ENCODE measurements at places on chromosomes 7 and 10.

GRCh38 chr10:91624633-91625032, 8.2 kb downstream of the PPP1R3C start:
- DNase-seq, result no peak

DNA sequence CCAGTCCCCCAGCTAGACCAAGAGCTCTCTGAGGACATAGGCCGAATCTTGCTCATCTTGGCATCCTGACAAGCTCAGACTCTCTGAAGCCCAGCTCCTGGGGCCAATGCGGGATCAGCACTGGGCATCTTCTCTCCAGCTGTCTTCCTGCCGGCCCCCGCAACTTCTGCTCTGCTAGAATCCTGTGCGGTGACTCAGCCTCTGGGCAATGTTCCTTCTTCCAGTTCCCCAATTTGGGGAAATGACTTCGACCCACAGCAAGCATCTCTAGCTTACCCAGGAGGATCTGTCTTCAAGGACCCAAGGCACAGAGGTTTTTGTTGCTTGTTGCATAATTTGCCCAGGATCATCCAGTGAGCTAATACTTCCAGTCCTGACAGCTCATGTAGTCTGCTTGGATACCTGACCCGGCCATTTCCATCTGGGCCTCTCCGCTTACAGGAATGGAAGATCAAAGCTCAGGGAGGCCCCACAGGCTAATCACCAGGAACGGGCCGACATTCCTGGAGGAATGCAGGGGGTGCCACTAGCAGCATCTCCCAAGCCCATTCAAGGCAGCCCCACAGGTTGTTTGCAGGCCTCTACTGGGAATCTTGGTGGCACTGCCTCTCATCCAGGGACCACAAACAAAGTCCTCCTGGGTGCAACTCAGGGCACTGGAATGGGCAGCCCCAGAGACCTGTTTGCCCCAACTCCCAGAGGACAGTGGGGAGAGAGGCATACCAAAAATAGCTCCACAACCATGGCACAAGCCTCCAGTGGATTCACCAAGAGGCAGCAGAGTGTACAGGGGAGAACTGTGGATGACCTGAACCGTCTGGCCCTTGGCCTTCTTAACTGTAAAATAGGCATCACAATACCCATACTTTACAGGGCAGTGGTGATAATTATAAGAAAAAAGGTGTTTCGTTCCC, 151.9 kb downstream of the NEURL1 start:
- DNase-seq, result peak; percentile 93

DNA sequence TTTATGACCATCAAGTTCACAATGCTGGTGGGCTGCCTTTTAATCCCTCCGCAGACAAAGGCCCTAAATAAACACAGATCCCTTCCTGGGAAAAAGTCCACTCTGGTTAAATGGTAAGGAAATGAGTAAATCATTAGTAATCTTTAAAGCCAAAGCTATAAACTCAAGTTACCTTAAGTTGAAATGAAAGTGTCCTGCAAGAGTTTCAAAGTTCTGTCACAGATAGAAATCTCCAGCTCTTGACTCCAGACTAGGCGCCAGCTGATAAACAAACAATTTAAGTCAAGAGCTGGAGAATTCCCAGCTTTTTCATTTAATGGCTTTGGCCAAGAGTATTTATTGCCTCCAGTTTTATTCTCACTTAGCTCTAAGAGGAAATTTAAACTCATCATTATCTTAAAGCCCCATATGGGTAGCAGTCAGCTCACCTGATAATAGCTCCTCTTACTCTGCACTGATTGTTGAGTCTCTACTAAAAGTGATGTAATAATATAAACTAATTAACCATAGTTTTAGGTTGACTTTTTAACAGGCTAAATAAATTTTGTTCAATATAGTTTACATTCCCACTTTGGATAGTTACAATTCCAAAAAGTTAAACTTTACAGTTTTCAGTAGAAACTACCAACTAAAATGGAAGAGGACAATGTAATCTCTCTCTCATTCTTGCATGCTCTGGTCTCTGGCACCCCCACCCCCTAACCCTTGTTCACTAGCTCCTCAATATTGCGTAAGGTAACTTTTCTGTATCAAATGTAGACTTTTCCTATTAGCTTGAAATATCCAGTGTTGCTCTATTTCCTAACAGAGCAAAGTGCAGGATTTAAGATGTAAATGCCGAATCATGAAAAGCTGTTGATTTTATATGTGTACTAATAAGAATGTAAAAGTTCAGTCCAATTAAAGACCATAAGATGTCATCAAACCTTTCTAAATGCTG, 56.1 kb downstream of the HIBADH start:
- DNase-seq, result peak; percentile 3

GRCh38 chr10:451021-451471, 238.4 kb downstream of the DIP2C start:
- no peak for DNase-seq

DNA sequence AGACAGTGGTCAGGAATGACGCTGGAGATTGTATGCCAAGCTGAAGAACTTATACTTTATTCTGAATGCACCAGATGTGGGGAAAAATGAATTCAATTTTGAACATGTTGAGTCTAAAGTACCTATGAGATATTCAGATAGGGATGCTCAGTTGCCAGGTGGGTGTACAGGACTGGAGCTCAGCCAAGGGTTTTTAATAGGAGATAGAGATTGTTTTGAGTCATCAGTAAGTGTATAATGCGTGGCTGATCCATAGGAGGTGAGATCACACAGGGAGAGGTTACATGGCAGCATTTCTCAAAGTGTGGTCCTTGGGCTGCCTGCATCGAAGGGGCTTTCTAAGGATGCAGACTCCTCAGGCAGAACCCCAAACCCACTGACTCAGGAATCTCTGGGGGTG, 6.8 kb upstream of the HIPK2 start:
- DNase-seq, result no peak

- no peak for DNase-seq
These were observed 10.9 kb downstream of the PDZD8 start for GRCh38 chr10:117364110-117364960.

- peak; percentile 50 for DNase-seq
These were observed 10.7 kb upstream of the HOXA13 start for GRCh38 chr7:27210441-27211083.

GRCh38 chr10:12774204-12774894, 227.2 kb downstream of the CCDC3 start:
- DNase-seq, result no peak

DNA sequence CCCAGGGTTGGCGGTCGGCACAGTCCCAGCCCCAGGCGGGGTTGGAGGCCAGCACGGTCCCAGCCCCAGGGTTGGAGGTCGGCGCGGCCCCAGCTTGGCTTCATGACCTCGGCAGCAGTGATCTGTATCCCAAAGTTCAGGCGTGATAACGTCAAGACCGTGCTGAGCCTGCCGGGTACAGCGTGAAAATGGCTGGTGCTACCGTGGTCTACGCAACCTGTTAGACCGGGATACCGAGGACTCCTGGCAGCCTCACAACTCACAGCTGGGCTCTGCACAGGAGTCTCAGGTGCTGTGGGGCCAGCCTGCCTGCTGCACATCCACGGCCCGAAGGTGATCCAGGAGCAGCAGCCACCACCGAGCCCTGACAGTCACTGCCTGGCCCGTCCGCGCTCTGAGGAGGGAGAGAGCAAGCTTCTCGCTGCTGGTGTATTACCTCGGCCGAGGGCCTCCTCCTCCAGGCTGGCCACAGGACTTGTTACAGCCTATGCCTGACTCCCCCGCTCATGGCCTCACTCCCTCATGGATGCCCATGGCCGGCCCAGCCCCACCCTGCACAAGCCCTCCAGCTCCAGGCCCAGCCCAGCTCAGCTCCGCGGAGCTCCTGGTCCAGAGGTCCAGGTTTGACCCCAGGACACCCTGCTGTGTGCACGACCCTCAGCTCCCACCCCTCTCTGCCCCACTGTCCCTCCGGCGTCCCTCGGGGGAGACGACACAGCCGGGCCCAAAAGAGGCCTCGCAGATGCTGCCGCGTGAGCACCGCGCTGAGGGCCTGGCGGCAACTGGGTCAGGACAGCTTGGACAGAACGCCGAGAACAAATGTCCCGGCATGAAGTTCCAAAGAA, 156.0 kb downstream of the ELFN1 start:
- DNase-seq, result no peak

DNA sequence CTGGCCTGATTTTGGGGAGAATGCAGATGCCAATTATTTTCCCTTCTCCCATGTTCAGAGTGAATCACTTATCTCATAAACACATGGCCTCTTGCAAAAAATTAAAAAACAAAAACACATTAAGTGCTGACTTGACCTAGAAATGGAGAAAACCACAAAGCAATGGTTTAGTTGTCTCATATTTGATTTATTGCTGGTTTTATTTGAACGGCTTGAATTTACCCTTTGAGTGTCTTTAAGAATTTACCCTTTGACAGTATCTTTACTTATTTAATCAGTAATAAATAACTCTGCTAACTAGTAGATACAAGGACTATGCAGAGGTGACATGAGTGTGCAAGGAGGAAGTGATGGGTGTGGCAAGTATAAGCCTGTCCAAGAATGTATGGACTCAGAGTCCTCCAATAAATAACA, 68.1 kb upstream of the GSDME start:
- peak; percentile 19 for DNase-seq

DNA sequence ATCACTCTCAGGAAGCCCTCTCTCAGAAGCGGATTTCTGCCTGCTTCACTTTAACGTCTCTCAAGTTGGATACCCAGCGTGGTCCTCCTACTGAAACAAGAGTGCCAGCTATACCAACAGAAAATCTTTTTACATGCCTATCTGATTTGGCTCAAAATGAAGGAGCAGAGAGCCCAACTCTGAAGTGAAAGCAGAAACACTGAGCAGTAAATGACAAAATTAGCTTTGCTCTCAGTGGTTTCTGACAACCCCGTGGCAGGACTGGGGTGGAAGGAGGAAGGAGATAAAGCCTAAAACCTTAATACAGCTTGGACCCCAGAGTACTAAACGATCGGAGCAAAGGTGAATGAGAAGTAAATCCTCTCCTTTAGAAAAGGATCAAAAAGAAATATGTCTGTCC, 25.1 kb upstream of the GPR37 start:
- no peak for DNase-seq

GRCh38 chr7:78716876-78717275, 736.6 kb downstream of the MAGI2 start:
- no peak for DNase-seq

GRCh38 chr10:93715345-93715744, 13.0 kb upstream of the FRA10AC1 start:
- no peak for DNase-seq

DNA sequence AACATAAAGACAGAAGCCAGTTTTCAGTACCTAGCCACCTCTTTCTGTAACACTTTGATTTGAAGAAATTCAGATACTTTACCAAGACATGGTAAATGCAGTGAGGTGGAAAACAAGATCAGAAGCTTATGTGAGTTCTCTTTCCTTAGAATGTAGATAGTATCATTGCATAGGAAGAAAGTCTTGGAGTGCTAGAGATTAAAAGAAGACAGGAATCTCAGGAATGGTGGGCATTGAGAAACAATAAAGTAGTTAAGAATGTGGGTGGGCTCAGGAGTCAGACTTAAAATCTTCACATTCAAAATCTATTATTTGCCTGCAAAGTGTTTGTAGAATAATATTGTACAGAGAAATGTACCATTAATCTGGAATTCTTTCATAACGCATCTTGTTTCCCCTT, 58.9 kb downstream of the POLL start:
- no peak for DNase-seq

DNA sequence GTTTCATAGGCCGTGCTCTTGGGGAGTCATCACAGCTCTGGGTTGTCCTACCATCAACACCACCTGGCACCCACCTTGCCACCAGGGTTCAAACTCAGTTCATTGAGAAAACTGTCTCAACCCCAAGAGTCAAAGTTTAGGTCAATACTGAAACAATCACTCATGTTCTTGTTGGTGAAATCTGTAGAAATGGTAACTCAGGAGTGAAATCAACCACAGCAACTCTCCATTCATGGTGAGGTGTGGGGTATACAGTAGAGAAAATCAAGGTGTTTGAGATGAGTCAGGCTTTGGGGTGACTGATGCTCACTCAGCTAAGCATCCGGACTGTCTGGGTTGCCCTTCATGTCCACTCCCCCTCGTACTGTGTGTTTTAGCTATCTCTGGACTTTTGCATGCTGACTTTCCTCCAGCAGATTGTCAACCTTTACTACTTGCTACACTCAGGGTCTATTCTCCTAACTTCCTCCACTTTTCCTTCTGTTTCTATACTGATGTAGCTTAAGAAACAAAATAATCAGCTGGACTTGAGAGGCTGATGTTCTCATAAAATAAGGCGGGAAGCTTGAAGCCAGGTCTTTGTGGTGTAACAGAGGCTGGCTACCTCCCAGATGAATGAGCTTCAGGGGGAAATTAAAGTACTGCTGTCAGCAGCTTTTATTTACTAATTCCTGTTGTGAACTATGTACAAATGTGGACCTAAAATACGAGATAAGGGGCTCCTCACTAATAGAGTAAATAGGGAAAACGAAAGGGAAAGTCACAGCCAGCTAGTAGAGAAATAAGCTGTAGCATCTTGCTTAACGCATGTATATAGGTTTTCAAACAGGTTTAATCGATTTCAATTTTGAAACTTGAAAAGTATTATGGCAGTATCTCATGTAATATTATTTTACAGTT, 173.6 kb upstream of the AKR1E2 start:
- no peak for DNase-seq

- DNase-seq, result no peak
These were observed 886.1 kb downstream of the SORCS1 start for GRCh38 chr10:106278383-106278782.

GRCh38 chr7:151248346-151249033, at the start of gene SMARCD3:
Gene SMARCD3, minus strand, starts transcription at chr7:151248694. Its CDS starts 132 bp downstream, at chr7:151248562.
- DNase-seq, result peak; percentile 53

DNA sequence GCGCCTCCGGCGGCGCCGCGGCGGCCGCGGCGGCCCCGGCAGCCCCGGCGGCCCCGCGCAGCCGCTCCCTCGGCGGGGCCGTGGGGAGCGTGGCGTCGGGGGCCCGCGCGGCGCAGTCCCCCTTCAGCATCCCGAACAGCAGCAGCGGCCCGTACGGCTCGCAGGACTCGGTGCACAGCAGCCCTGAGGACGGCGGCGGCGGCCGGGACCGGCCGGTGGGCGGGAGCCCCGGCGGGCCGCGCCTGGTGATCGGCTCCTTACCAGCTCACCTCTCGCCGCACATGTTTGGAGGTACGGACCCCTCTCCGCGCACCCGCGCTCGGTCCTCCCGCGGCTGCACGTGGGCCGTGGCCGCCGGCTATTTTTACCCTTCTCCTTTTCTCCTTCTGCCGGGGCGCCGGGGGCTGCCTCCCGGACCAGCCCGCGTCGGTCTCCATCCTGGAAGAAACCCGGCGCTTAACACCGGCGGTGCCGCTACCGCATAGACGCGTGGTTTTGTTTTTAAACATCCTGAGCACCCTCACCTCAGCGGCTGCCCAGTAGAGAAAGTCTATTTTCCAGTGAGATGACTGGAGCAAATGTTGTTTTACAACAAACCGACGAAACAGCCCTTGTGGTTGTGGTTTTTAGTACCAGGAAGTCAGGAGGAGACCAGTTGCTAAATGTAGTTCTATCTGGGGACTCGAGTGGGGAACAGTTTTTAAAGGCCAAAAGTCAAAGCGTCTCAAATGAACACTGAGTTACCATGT, 1.3 kb downstream of the ZNRF2 start:
- peak; percentile 9 for DNase-seq

Data from AG08395 (cell line).